ENCODE measurements at places on chromosomes 2 and 18.

DNA sequence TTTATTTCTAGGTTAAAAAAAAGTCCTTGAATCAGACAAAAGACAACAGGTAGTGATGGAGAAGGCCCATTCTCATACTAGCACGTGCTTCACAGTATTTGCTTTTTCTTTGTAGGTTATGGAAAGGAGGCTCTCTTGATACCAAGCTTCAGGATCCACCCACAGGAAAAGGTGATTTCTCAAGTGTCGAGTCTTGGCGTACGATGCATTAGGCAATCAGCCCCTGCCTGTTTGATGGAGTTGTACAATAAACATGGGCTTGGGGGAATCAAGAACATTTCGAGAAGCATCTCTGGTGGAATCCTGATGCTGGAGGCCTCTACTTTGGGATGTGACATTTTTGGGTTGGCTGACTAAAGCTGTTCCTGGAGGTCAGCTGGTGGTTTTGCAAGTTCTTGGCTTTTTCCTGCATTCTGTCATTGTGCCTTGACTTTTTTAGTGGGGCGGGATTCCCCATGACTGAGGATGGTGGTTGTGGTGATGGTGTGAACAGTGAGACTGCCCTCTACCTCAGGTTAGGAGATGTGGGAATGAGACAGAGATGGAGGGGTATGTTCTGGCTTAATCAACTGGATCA is 231.5 kb upstream of the SPRED2 start:
- DNase-seq = no peak

DNA sequence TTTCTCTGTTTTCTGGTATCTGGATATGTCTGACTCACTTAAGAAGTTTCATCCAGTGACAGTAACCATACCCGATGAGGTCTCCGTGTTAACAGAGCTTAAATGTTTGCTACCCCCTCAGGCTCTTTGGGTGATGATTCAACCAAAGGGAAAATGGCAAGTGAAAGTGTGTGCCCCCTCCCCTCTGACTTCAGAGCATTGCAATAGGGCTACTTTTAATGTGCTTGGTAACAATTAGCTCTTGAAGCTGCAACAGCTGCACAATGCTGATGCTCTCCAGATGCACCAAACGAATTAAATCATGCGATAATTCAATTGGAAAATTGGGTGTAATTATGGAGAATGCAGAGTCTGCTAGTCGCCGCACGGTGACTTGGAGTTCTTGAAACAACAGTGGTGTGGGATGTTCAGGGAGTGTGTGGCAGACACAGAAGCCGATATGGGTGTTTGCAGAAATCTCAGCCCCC is 270.7 kb downstream of the ALK start:
- DNase-seq = no peak

DNA sequence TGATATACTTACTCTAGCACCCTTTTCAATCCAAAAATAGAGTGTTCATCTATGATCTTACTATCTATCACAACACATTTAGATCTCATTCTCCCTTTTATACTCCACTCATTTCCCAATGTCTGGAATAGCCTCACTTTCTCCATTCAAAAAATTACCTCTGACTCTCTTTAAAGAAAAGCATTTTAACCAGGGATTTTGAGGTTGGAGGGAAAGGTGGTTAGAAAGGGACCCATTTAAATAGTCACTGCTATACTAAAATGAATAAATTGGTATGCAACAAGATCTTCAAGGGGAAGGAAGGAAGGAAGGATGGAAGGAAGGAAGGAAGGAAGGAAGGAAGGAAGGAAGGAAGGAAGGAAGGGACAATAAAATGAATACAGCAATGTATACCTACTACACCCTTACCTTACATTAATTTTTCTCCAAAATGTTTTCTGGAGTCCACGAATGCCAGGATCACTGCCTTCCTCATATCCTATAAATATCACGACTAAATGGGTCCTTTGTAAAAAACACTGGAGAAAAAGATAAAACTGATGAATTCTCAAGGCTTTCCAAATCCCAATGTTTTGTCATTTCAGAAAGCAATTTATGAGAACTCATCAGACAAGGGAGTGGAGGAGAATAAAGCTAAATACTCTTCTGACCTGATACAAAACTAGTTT is 202.7 kb downstream of the ZEB2 start:
- DNase-seq = no peak

GRCh38 chr2:118982039-118982438 is 40.0 kb downstream of the MARCO start:
- no peak for DNase-seq

- no peak for DNase-seq
Observed at GRCh38 chr18:13520306-13520705, 206.1 kb downstream of the FAM210A start.

- peak; percentile 43 for DNase-seq
Observed at GRCh38 chr2:144801766-144802165, 281.8 kb upstream of the ZEB2 start.

GRCh38 chr18:58309610-58310239 is 265.7 kb downstream of the NEDD4L start:
- DNase-seq = no peak

- no peak for DNase-seq
Observed at GRCh38 chr2:83388804-83389203, 1070.3 kb downstream of the SUCLG1 start.

- no peak for DNase-seq
Observed at GRCh38 chr18:21604671-21605070, 4.2 kb upstream of the ESCO1 start.

DNA sequence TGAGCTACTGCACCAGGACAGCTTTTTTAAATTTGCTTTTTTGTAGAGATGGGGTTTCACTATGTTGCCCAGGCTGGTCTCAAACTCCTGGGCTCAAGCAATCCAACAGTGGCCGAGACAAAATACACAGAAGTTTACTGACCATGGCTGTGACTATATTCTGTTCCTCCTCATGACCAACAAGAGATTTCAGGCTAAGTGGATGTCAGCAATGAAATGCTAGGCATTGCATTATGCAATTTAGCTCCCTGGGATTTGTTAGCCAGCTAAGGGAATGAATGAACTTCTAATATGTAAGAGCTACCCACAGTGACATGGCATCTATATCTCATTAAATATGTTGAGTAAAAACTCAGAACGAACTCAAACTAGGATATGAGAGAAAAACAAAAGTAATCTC is 81.9 kb upstream of the MBOAT2 start:
- DNase-seq = no peak

- no peak for DNase-seq
Observed at GRCh38 chr2:64923385-64923710, 65.9 kb upstream of the SLC1A4 start.

- DNase-seq = no peak
Observed at GRCh38 chr2:231928481-231928880, 2.3 kb upstream of the NPPC start.

DNA sequence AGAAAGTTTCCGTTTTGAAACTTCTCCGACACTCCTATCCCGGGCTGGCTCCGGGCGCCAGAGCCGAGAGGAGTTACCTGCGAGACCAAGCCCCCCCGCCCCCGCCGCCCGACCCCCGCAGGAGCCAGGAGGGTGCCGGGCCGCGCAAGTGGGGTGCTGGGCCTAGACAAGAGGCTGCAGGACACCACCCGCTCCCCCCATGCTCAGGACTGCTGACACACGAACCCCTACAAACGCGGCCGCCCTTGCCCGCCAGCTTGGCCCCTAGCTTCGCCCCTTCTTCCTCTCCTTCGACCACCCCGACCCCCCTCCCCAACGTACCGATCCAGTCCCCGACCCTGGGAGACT is 497 bp downstream of the PLA2R1 start:
- peak; percentile 13 for DNase-seq

DNA sequence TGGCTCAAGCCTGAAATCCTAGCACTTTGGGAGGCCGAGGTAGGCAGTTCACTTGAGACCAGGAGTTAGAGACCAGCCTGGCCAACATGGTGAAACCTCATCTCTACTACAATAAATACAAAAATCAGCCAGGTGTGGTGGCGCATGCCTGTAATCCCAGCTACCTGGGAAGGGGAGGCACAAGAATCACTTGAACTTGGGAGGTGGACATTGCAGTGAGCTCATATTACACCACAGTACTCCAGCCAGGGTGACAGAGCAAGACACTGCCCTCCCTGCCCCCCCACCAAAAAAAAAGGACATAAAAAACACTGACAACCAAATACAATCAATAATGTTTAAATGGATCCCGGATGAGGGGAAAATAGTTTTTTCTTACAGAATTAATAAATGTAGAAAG is 7.8 kb downstream of the TIA1 start:
- DNase-seq = no peak

DNA sequence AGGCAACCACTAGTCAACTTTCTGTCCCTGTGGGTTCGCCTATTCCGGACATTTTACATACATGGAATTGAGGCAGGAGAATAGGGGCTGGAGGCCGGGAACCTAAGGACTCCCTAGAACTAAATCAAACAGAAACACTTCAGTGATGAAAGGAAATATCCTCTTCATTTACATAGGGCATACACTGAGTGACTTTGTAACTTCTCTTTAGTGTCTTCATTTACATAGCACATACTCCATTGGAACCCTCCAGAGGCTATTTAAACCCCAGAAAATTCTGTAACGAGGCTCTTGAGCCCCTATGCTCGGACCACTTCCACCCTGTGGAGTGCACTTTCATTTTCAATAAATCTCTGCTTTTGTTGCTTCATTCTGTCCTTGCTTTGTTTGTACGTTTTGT is 56.5 kb downstream of the CCDC195 start:
- no peak for DNase-seq

DNA sequence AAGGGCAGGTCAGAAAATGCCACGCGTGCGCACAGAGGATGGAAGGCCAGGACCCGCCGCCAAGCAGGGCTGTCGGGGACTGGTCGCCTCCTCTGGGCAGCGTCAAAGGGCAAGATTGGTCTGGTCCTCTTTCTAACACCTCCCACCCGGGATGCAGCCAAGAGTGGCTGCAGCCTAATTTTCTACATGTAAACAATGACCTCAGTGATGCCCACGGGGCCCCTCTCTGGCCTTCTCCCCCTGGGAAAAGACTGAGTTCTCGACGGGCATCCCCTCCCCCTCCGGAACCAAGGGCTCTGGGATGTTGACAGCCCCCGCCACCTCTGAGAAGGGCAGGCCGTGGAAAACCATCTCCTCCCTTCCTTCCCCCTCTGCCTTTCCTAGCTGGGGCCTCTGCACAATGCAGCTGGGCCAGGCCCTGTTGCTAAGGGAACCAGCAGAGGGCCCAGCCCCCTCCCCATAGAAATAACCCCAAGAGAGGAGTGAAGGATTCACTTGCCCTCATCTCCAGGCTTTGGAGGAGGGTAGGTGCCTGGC is 80.0 kb upstream of the ZNF532 start:
- peak; percentile 74 for DNase-seq

- DNase-seq = no peak
Observed at GRCh38 chr18:42641996-42642395, 473.5 kb downstream of the RIT2 start.

- no peak for DNase-seq
Observed at GRCh38 chr2:152425765-152426727, 91.1 kb downstream of the FMNL2 start.

- no peak for DNase-seq
Observed at GRCh38 chr2:33363325-33364298, 112.8 kb upstream of the RASGRP3 start.
